ENCODE measurements at places on chromosomes 2 and 18. TPM values are rescaled to one million over a fixed set of nuclear protein-coding genes. Genes with fewer than 3 reads are reported as not detected.

- no peak overlapping the region for H3K27ac ChIP-seq
- no peaks in the 10 kb centered on the region for H3K36me3 ChIP-seq
- no peak overlapping the region for H3K4me3 ChIP-seq
- H3K27me3 ChIP-seq, result no peaks in the 10 kb centered on the region
- no peaks in the 10 kb centered on the region for H3K4me1 ChIP-seq
Measured at GRCh38 chr2:41707790-41708451, 339.9 kb upstream of the PKDCC start.

The NDUFAF7 gene
- 18.7 TPM for total RNA-seq

The GMPPA gene
- total RNA-seq, result 36.5 TPM

The MROH2A gene
- total RNA-seq, result not detected

DNA sequence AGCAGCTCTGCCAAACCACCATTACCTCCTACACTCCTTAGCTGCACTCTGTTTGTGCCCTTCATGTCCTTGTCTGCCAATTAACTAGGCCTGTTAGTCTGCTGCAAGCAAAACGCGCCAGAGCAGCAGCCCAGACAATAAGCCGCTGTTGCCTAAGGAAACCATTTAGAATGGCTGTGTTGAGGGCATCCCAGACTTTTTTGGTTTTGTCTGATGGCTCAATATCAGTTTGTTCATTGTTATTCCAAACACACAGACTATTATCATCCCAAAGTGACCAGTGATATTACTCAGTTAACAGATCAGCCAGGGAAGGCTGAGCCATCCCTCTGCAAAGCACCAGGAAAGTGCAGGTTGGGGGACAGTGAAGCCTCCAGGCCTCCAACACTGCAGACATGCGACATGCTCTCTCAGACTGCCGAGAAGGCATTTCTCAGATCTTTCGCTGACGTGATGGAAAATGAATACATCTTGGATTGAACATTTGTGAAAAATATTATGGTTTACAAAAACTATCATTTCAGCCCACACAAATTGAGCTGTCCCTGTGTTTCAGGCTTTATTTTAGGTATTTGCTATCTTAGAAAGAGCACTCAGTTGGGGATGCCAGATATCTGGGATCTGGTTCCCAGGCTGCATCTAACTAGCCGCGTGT lies 182.0 kb upstream of the HNRNPA3 start:
- DNase-seq, result no peak
- H3K4me3 ChIP-seq, result no peak overlapping the region
- no peaks in the 10 kb centered on the region for H3K4me1 ChIP-seq
- no peaks in the 10 kb centered on the region for H3K27me3 ChIP-seq
- no peak overlapping the region for H3K27ac ChIP-seq

DNA sequence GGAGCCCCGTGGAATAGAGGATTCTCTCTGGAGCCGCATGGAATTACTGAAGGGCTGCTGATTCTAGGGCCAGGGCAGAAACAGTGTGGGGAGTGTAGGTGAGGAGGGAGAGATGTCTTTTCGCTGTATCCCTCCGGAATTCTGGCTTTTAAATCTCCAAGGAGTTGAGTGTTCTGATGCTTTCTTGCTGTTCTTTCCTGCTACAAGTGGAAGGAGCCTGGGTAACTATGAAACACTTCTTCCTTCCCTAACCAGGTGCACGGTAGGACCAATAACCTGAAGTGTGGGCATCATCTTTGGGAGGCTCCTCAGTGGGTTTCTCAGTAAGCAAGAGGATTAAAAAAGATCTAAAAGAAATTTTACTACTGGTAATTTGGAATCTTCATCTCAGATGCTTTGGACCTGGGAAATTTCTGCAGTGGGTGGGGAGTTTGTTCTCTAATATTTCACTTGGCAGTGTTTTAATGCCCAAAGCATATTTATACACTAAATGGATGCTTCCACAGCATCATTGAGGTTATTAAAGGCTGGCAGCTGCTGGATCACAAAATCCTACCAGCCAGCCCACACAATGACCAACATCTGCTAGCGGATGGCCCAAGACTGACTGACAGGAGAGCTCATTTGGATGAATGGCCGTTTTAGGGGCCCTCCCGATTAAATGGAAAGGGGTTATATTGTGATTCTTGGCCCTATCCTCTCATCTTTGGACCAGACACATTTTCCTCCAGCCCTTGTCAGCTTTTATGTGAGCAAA lies 2.1 kb downstream of the EML6 start:
- H3K27ac ChIP-seq, result no peak overlapping the region
- no peaks in the 10 kb centered on the region for H3K36me3 ChIP-seq
- H3K4me3 ChIP-seq, result no peak overlapping the region
- peaks cover 2% of the 10 kb centered on the region for H3K27me3 ChIP-seq
- H3K4me1 ChIP-seq, result peaks cover 7% of the 10 kb centered on the region

GRCh38 chr18:27687351-27687979 lies 489.5 kb downstream of the CDH2 start:
- H3K36me3 ChIP-seq, result no peaks in the 10 kb centered on the region
- H3K27ac ChIP-seq, result no peak overlapping the region
- H3K4me1 ChIP-seq, result no peaks in the 10 kb centered on the region
- DNase-seq, result no peak
- H3K4me3 ChIP-seq, result no peak overlapping the region

- no peaks in the 10 kb centered on the region for H3K27me3 ChIP-seq
- DNase-seq, result no peak
- no peak overlapping the region for H3K27ac ChIP-seq
- H3K4me1 ChIP-seq, result no peaks in the 10 kb centered on the region
Measured at GRCh38 chr18:76578571-76579300, 83.7 kb upstream of the ZNF516 start.

The GBX2 gene
- not detected for total RNA-seq
